ENCODE measurements at places on chromosomes 5 and 9.

DNA sequence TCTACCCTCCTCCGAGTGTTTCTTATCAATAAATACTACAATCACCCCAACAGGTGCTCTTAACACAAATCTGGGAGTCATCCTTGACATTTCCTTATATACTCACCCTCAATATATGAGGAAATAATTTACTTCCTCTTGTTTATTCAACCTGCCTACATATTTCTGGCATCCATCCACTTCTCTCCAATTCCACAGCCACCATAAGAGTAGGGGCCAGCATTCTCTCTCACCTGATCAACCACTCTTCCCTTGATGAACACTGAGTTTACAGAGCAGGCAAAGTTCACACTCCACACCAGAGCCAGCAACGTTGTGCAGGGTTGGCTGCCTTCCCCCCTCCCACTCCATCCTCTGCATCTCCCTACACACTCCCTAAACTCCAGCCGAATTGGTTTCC, 904.3 kb upstream of the DMAC1 start:
- no peak for DNase-seq

DNA sequence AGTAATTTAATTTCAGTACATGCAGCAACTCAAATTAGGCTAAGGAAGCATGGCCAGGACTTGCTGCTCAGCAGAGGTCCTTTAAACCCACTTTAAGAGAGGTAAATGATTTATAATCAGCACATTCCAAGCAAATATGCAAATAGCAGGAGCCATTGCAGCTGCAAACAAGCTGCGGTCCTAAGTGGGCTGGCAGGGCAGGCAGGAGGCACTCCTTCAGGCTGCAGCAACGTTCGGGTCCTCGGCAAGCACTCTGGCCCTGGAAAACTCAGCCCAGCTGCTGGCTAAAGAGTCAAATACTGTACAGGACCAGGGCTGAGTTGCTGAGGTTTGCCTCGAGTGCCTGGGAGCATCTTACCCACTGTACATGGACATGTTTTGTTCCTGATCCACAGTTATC, 126.9 kb downstream of the FSTL4 start:
- no peak for DNase-seq

DNA sequence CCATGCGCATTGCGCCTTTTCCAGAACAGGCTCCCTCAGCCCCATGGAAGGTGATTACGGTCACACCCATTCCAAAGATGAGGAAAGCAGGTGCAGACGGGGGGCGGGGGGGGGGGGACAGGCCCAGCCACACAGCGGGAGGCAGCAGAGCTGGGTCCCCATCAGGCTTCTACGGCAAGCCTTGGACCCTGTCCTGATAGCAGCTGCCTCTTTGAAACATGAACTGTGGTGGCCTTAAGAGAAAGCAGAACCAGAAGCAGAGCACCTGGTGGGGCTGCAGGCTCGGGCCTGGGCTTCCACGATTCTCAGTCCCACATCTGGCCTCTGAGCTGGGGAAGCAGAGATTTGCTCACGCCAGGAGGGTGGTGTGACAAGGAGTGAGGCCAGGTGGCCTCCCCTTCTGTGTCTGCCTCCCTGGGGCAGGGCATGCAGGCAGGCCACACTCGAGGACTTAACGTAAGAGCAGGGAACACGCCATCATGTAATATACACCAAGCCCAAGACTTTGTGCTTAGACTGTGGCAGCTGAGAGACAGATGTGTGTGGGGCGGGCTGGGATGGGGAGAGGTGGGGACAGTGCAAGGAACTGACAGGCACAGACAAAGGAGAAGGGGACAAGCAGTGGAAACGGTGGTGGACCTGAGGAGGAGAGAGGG, 14.2 kb upstream of the PHYKPL start:
- no peak for DNase-seq

DNA sequence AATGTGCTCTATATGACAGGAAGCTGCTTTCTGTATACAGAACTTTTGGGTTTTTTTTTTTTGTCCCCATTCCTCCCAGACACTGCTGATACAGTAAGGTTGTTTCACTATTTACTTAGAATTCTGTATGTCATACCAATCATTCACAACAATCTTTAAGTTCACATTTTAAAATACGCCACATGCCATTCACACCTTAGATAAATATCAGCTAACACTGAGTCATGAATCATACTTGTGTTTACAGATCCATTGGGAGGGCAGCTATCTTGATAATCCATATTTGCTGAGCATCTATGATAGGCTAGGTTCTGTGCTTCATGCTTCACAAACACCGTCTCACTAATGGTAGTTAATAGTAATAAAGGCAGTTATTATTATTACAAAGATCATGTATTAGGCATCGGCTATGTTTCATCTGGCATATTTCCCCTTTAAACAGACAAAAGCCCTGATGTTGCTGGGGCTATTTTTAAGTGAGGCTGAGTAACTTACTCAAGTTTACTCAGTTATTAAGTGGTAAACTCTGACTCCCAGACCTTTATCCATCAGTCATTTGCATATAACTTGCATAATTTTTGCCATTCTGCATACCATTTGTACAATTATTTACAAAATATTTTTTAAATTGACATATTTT, 152.2 kb upstream of the HMHB1 start:
- no peak for DNase-seq

- no peak for DNase-seq
Measured at GRCh38 chr5:79640571-79641055, 28.4 kb downstream of the TENT2 start.

All from CD4-positive, alpha-beta T cell treated with Interleukin-15 for 4 hours (primary cell).